ENCODE measurements at places on chromosomes 1 and 21. TPM values are rescaled to one million over a fixed set of nuclear protein-coding genes. Genes with fewer than 3 reads are reported as not detected.

COL11A1 gene
- 0.29 TPM for total RNA-seq

DNA sequence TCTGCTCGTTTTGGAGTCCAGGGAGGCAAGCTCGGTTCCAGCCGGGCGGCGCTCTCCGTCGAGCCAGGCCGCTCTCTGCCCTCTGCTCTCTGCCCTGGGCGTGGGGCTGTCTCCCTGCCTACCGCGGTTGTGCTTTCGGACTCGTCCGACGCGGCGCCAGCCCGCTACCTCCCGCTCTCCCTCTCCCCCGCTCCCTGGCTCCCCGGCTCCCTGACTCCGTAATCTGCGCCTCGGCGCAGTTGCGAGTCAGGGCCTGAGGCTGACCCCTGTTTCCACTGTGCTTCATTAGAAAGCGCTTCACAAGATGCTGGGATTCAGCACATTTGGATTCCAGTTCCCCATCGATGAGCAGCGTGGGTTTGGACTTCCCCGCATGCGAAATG lies 2.2 kb downstream of the SOX13 start:
- peak; percentile 79 for DNase-seq

DNA sequence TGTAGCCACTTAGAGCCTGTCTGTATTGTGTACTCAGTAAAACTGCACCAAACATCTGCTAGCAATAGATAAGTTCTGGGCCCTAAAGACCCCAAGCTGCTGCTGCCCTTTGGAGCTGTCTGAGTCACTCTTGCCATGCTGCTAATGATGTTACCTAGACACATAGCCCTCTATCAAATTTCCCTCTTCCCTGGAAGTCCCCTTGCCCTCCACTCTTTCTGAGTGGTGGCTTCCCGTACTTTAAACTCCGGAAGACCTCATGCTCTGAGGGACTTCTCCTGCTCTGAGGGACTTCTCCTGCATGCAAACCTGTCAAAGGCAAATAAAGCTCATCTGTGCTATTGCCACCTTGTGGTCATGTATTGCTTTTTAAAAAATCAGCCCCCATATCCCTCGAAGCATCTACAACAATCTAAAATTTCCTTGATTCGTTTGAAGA lies 34.0 kb downstream of the FH start:
- no peak for DNase-seq

- DNase-seq = no peak
Measured at GRCh38 chr1:243422362-243422761, 166.5 kb downstream of the SDCCAG8 start.

DNA sequence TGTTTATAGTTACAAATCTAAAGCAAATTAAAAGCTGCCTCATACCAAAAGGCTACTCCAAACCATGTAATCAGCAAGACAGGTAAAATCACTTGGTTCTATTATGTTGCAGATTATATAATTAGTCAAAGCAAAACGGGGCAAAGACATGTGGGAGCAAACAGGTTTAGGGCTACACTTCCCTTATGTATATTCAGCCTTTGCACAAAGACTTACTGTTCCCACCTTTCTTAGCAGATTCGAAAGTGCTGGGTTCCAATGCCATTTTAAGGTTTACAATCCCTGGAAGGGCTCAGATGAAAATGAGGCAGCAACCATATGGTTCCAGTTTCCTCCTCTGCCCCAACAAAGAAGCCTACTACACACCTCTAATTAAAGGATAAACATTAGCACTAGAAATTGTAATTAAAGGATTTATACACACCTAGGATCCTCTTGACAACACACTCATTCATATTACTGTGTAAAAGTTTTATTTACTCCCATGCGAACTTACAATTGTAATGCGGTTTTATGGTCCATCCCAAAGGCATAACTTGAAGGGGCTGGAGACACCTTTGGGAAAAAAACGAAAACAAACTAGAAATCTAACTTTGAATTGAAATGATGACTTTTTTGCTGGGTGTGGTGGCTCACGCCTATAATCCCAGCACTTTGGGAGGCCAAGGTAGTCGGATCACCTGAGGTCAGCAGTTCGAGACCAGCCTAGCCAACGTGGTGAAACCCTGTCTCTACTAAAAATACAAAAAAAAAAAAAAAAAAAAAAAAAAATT lies 117.3 kb upstream of the PKN2 start:
- DNase-seq = no peak

- no peak for DNase-seq
Measured at GRCh38 chr1:204647114-204647804, 38.3 kb downstream of the LRRN2 start.

DNA sequence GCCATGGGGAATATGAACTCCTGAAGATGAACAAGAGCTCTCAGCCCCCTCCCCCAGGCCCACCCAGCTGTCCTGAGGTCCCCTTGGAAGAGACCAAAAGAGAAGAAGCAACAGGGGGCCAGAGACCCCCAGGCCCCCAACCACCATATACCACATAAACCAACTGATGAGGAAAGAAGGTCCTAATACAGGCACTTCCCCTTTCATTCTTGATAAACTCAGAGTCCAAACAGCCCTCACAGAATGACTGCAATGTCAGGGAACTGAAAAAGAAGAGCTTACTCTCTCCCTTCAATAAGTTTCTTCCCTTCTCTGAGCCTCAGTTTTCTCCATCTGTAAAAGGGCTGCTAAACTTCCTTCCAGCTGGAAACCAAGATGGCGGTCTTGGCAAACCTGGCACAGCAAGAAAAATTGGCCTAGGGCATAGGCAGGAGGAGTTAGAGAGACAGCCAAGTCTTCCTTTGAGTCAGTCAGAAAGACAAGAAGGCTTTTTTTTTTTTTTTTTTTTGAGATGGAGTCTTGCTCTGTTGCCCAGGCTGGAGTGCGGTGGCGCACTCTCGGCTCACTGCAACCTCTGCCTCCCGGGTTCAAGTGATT lies 90.5 kb downstream of the VWA5B1 start:
- DNase-seq = no peak

DNA sequence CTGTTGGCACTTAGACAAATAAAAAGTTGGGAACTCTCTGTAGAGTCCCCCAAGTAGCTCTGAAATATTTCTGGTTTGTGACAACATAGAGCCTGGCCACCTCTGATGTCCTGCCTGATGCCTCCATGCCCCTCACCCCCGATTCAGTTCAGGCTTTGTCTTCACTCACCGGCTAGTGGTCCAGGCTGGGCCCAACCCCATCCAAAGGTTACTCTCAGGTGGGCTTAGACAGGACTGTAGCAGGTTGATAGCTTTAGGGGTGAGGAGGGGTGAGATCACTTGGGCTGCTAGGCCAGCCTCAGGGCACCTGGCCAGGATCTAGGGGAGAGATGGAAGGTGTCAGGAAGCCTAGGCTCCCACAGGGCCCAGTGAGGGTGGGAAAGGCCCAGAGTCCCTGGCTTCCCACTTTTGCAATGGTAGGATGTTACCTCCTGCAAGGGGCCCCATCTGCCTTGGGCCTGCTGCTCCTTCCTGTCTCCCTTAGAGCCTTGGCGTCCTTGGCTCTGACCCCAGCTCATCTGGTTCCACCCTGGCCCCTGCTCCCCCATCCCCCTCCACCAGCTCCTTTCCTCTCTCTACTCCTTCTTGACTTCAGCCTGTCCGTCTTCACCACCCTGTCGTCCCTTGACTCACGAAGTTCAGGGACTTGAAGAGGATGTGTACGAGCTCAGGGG lies 6.7 kb downstream of the EPS8L3 start:
- peak; percentile 52 for DNase-seq

All from aorta (tissue), 5 donors.